ENCODE measurements at places on chromosomes 3 and 15. TPM values are rescaled to one million over a fixed set of nuclear protein-coding genes. Genes with fewer than 3 reads are reported as not detected.

DNA sequence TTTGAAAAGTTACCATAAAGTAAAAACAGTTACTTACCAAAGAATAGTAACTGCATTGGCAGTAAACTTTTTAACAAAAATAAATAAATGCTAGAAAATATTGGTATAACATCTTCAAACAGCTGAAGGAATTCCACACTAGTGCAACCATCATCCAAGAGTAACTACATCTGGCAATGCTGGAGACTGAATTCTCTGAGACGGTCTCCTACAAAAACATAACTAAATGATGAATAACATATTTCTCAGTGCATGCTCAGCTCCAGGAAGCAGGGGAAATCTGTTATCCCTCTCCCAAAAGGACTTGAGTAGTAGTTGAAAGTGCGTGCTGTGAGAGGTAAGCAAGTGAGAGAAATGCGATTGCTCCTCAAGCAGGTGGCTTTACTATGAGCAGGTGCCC is 526.8 kb upstream of the CCDC54 start:
- H3K4me3 ChIP-seq = no peak overlapping the region
- H3K4me1 ChIP-seq = no peaks in the 10 kb centered on the region
- no peaks in the 10 kb centered on the region for H3K36me3 ChIP-seq
- no peak overlapping the region for H3K27ac ChIP-seq

GRCh38 chr3:127002195-127003174 is 19.6 kb downstream of the PLXNA1 start:
- no peak overlapping the region for H3K4me3 ChIP-seq
- H3K36me3 ChIP-seq = no peaks in the 10 kb centered on the region
- no peaks in the 10 kb centered on the region for H3K27me3 ChIP-seq
- H3K27ac ChIP-seq = no peak overlapping the region
- no peak for DNase-seq

GRCh38 chr15:90642464-90643300 is 74.5 kb upstream of the BLM start:
- no peak for DNase-seq
- H3K4me3 ChIP-seq = no peak overlapping the region
- H3K27ac ChIP-seq = no peak overlapping the region
- H3K4me1 ChIP-seq = peaks cover 7% of the 10 kb centered on the region

GRCh38 chr3:151377768-151378385 is 6.7 kb downstream of the P2RY12 start:
- no peak for DNase-seq
- no peak overlapping the region for H3K27ac ChIP-seq
- no peak overlapping the region for H3K4me3 ChIP-seq

DNA sequence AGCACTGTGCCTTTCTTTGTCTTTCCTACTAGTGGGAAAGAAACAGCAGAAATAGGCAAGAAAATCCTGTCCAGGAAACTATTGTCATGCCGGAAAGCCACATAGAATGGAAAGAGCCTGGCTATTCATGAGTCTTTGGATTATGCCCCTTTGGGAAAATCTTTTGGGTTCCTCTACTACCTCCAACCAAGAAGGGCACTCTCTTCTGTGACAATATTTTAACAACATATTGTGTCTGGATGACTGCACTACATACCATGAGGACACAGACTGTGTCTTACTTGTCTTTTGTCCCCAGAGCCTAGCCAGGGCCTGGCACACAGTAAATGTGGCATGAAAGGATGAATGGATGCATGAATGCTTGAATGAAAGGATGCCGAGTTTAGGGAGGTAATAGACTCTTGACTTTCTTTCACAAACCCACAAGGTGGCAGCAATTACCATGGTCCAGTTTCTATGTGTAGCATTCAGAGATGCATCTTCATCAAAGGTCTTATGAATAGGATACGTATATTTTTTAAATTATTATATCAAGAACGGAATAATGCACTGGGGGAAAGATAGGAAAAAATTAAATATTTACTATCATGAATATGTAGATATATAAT is 30.3 kb downstream of the ARL14 start:
- H3K4me3 ChIP-seq = no peak overlapping the region
- no peaks in the 10 kb centered on the region for H3K4me1 ChIP-seq
- DNase-seq = no peak
- H3K36me3 ChIP-seq = no peaks in the 10 kb centered on the region

DNA sequence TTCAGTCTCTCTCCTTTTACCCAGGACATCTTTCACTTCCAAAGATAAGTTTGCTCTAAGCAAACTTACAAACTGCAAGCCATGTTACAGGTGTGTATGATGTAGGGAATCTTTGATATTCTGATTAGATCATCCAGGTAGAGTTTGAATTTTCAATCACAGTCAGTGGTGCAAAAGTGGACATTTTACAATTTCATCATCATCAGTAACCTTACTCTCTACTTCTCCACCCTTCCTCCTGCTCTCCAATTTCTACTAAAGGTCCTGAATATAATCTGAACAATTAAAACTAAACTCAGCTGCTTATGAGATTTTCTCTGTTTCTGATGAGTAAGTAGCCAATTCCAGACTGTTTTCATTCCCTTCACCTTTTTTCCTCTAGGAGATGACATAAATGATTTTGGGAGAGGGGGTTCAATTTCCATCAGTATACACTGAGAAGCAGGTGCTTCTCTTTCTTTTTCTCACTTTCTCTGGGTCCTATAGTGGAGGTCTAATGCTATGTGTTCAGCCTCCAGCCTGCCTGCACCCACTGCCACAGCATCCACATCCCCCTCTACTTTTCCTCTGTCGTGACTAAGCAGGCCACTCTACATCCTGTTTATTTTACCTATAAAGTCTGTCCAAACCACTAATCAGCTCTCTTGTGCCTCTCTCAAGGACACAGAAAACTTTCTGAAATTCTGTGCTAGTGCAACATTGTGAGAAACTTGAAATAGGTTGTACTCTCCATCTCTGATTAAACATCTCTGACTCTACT is 27.6 kb downstream of the SUCNR1 start:
- H3K4me1 ChIP-seq = peaks cover 25% of the 10 kb centered on the region
- no peak overlapping the region for H3K4me3 ChIP-seq
- H3K27ac ChIP-seq = no peak overlapping the region
- H3K27me3 ChIP-seq = peaks cover 7% of the 10 kb centered on the region
- H3K36me3 ChIP-seq = no peaks in the 10 kb centered on the region
- DNase-seq = no peak

- peaks cover 17% of the 10 kb centered on the region for H3K4me1 ChIP-seq
- H3K4me3 ChIP-seq = no peak overlapping the region
- no peak for DNase-seq
- H3K27me3 ChIP-seq = no peaks in the 10 kb centered on the region
Measured at GRCh38 chr3:43699864-43700263, 9.1 kb downstream of the ABHD5 start.

GRCh38 chr15:39735120-39735717 is 47.4 kb downstream of the FSIP1 start:
- no peaks in the 10 kb centered on the region for H3K36me3 ChIP-seq
- H3K4me3 ChIP-seq = no peak overlapping the region
- H3K27ac ChIP-seq = no peak overlapping the region
- no peak for DNase-seq

DNA sequence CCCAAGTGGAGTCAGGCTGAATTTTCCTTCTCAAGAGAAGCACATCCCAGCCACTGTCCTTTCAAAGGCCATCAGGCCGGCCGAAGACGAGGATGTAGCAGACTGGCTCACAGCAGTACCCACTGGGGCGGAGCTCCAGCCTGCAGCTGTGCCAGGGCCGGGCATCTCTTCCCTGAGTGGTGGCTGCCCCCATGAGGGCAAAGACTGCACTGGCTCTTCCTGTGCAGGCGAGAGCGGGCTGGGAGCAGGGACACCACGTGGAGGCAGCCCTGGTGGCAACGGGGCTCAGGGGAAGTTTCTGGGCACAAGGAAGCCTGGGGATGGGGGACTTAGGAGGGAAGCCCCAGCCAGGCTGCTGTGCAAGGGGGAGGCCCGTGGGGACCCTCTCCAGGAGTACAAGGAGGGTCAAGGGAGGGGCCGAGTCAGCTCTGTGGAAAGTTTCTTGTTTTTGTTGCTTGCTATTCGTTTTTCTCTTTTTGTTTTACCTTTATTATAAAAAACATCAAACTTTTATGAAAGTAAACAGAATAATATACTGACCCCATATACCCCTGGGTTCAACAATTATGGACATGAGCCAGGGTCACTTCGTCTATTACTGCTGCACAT is 66.1 kb downstream of the RPN1 start:
- peaks cover 3% of the 10 kb centered on the region for H3K27me3 ChIP-seq
- no peak overlapping the region for H3K4me3 ChIP-seq

DNA sequence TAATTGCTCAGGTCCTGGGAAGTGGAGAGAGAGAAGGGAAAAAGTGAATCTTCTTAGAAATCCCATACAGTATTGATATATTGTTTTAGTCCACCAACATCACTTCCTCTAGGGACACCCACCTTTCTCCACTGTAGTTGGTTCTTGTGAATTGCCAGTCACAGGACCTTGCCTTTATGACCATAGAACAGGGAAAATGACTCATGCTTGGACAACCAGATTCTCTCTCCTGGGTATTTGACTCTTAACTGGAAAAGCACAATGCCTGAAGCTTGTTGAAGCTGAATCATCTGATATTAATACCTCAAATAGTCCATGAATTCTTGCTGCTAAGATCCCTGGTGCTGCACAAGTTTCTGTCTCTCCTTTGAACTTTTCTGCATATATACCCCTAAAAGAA is 32.5 kb upstream of the DCLK3 start:
- no peaks in the 10 kb centered on the region for H3K4me1 ChIP-seq
- H3K36me3 ChIP-seq = no peaks in the 10 kb centered on the region
- H3K27me3 ChIP-seq = peaks cover 17% of the 10 kb centered on the region
- H3K4me3 ChIP-seq = no peak overlapping the region
- no peak for DNase-seq

DNA sequence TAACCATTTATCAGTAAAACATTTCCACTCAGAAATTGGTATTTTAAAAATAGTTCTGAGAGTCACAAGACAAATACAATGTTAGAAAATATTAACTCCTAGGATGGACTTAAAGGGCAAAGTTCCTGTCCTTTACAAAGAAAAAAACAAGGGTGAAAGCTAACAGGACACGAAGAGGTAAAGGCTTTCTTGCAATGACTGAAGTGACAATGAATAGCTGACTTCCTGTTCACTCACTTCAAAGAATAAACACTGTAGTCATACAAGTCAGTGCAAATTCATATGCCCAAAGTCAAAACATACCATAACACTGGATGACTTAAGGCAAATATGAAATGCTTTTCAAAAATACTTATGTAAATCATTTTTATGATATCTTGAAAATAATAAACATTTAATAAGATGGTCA is 1389.8 kb upstream of the ALCAM start:
- no peak overlapping the region for H3K27ac ChIP-seq
- H3K27me3 ChIP-seq = no peaks in the 10 kb centered on the region
- H3K4me1 ChIP-seq = no peaks in the 10 kb centered on the region
- no peak for DNase-seq

DNA sequence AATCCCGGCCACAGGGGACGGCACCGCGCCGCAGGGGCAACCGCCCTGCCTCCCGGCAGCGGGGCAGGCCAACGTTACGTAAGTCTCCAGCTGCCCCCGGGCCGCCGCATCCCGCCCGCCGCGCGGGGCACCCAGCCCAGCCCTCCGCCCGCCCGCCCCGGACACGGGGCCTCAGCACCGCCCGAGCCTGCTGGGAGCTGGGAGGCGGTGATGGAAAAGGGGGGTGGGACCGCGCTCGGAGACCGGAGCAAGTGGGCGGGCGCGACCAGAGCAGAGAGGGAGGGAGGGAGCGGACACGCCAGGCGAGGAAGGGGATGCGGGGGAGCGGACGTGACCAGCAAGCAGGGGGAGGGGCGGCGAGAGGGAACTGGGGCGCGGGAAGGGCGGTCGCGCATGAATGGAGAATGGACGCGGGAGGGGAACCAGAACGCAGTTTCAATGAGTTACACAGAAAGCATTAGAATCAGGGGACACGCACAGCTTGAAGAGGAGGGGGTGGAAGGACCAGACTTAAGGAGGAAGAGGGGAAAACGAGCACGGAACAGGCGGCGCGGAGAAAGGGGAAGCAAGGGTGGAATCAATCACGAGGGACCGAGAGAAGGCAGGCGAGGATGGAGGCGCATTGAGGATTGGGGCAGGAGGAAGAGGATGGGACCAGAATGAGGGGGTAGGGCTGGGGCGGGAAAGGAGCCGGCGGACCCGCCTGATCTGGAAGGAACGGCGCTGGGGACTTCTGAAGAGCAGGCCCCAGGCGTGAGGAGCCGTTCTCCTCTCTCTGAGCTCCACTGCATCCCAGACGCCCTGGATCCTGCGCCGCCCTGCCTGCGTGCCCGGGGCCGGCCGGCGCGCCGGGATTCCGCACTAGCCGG is 559 bp downstream of the PKM start:
- peak overlapping the region; percentile 100 for H3K4me3 ChIP-seq
- H3K4me1 ChIP-seq = peaks cover 45% of the 10 kb centered on the region
- H3K27ac ChIP-seq = peak overlapping the region; percentile 99
- peak; percentile 77 for DNase-seq

- no peak overlapping the region for H3K27ac ChIP-seq
- DNase-seq = no peak
- peaks cover 3% of the 10 kb centered on the region for H3K36me3 ChIP-seq
Measured at GRCh38 chr15:76979331-76979925, 15.5 kb upstream of the PSTPIP1 start.

GRCh38 chr3:72816862-72817355 is 31.3 kb downstream of the SHQ1 start:
- no peak overlapping the region for H3K27ac ChIP-seq
- H3K36me3 ChIP-seq = peaks cover 7% of the 10 kb centered on the region
- DNase-seq = no peak
- H3K4me3 ChIP-seq = no peak overlapping the region

- no peak overlapping the region for H3K27ac ChIP-seq
- no peak overlapping the region for H3K4me3 ChIP-seq
- no peak for DNase-seq
- no peaks in the 10 kb centered on the region for H3K27me3 ChIP-seq
Measured at GRCh38 chr3:84601303-84601702, 357.5 kb upstream of the CADM2 start.

GRCh38 chr3:131526801-131527347 is 24.1 kb upstream of the MRPL3 start:
- peak overlapping the region; percentile 25 for H3K4me3 ChIP-seq
- peaks cover 39% of the 10 kb centered on the region for H3K27me3 ChIP-seq
- DNase-seq = peak; percentile 34
- no peaks in the 10 kb centered on the region for H3K4me1 ChIP-seq
- H3K36me3 ChIP-seq = no peaks in the 10 kb centered on the region

DNA sequence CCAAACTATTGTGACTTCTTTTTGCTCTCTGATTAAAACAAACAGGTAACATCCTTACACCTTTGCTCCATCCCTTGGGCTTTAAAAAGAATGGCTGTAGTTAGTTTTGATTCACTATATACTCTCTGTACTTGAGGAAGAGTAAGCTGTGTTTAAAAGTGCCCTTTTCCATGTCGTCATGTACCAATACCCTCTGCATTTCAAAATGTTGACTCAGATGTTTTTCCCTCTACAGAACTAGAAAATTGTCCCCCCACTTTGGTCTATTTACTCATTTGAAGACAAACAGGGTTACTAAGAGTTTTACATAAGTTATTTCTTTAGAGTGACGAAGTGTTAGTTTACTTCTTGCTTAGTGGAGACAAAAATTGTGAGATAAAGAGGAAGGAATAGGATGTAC is 62.7 kb downstream of the TASOR start:
- DNase-seq = no peak
- H3K27ac ChIP-seq = no peak overlapping the region
- no peaks in the 10 kb centered on the region for H3K27me3 ChIP-seq
- no peak overlapping the region for H3K4me3 ChIP-seq

The SLC22A13 gene
- 0.57 TPM for total RNA-seq

The ARHGAP11A gene
- total RNA-seq = 96.4 TPM

The CRYBG3 gene
- total RNA-seq = 5.3 TPM

The RBPMS2 gene
- total RNA-seq = not detected

The CLDN11 gene
- not detected for total RNA-seq

The CCR2 gene
- total RNA-seq = 53.0 TPM

The GOLGA6L10 gene
- 4.2 TPM for total RNA-seq

The TRIM71 gene
- not detected for total RNA-seq

The SAMMSON gene
- not detected for total RNA-seq
